CD14-positive monocyte (primary cell): ENCODE measurements at places on chromosomes 16 and 17.

DNA sequence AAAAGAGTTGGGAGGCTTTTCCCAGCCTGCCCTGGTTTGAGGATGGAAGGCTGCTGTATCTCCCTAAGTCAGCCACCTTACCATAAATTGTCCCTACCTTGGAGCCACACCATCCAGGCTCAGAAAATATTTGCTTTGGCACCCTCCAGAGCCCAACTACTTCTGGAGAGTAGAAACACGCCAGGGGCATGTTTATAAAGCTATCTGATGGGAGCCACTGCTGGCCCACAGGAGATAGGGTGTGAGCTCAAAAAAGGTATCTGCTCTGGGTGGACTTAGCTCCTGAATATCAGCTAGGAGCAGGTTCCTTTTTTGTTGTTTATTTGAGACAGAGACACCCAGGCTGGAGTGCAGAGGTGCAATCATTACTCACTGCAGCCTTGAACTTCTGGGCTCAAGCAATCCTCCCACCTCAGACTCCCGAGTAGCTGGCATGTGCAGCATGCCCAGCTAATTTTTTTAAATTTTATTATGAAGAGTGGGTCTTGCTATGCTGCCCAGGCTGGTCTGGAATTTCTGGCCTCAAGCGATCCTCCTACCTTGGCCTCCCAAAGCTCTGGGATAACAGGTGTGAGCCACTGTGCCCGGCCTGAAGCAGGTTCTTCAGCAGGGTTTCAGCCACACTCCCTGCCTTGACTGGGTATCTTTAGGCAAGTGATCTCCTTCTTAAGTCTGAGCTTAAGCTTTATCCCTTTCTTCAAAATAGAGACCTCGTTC is 147.1 kb downstream of the SALL1 start:
- no peak for DNase-seq

DNA sequence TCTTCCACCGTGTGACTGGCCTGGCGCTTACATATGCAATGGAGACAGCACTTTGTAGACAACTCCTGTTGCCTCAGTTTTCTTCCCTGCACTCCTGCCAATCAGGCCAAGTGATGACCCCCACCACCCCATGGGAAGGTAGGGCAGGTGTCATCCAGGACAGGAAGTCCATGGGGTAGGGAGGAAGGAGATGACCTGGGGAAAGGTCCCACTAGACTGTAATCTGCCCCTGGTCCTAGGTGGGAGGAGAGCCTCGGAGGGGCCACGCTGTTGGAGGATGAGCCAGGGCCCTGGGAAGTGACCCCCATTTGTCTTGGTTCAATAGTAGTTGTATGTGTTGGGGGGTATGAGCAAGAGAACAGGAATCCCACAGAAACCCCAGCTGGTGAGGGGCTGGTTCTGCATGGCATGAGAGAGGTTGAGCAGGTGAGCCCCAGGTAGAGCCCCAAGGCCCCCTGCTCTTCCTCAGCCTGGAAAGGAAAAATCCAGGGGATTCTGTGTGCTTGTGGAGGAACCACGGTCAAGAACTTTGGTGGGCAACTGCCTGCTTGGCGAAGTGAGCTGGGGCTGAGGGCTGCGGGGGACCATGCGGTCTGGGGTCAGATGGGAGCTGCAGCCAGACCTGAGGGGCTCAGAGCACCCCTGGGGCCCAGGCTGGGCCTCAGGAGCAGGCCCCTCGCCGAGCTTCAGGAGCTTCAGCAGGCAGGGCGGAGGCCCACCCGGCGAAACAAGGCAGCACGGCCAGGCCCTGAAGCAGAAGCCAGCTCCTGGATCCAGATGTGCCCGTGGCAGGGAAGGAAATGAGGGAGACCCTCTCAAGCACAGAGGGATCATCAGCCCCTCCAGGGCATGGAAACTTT is 50.7 kb downstream of the NT5M start:
- no peak for DNase-seq

- DNase-seq: no peak
Measured at GRCh38 chr16:73527187-73527586, 479.3 kb upstream of the ZFHX3 start.

DNA sequence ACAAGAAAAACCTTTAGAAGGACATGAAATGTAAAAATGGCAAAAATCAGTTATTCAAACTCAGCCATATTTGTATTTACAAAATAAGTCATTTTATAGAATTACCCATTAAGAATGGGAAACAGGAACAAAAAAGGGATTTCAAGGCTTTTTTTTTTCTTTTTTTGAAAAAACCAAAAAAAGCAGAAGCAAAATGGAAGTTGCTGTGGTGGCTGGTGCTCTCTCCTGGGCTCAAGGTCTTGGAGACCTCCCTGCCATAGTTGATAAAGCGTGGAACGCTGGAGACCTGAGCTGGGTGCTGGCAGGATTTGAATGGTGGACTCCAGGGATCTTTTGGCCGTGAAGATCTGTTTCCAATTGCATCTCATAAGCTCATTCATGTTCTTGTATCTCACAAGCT is 3.1 kb downstream of the PLCG2 start:
- DNase-seq: no peak

GRCh38 chr16:19400711-19401110 is 17.0 kb upstream of the TMC5 start:
- DNase-seq: no peak

GRCh38 chr17:40447806-40448205 is 4.6 kb downstream of the IGFBP4 start:
- no peak for DNase-seq

DNA sequence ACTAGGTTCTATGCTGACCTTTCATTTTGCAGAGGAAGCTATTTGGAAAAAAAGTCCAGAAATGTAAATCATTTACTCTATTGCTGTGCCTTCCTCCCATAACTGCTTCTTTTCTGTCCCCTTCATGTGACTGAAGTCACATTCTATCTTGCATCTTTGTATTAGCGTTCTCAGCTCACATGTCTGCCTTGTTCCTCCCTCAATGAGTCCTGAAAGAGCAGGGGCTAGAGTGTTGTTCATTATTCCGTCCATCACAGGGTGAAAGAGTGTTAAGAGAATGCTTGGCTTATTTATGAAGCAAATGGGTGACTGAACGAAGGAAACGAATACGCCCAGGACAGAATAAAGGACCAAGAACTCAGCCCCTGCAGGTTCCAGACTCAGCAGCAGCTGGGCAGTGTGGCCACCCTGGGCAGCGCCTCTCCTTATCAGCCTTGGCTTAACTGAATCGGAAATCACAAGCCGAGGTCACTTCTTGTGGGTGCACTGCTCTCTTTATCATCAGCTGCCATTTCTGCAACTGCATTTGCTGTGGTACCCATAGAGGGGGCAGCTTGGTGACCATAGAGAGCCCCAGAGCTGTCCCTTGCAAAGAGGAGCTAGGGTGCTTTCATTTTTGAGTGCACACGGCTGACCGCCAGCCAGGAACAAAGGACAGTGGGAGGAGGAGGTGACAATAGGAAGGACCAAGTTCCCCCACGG is 1.8 kb upstream of the PIK3R6 start:
- DNase-seq: no peak

GRCh38 chr17:37310940-37311339 is 64.8 kb upstream of the C17orf78 start:
- no peak for DNase-seq

GRCh38 chr16:4987580-4988374 is 29.6 kb downstream of the SEC14L5 start:
- no peak for DNase-seq

GRCh38 chr17:15265131-15265530 is at the start of gene PMP22:
Gene PMP22 (minus strand): TSS chr17:15265326. CDS start chr17:15260727, 4,599 bp downstream.
- no peak for DNase-seq

- no peak for DNase-seq
Measured at GRCh38 chr16:24978370-24978914, 36.7 kb downstream of the ARHGAP17 start.

DNA sequence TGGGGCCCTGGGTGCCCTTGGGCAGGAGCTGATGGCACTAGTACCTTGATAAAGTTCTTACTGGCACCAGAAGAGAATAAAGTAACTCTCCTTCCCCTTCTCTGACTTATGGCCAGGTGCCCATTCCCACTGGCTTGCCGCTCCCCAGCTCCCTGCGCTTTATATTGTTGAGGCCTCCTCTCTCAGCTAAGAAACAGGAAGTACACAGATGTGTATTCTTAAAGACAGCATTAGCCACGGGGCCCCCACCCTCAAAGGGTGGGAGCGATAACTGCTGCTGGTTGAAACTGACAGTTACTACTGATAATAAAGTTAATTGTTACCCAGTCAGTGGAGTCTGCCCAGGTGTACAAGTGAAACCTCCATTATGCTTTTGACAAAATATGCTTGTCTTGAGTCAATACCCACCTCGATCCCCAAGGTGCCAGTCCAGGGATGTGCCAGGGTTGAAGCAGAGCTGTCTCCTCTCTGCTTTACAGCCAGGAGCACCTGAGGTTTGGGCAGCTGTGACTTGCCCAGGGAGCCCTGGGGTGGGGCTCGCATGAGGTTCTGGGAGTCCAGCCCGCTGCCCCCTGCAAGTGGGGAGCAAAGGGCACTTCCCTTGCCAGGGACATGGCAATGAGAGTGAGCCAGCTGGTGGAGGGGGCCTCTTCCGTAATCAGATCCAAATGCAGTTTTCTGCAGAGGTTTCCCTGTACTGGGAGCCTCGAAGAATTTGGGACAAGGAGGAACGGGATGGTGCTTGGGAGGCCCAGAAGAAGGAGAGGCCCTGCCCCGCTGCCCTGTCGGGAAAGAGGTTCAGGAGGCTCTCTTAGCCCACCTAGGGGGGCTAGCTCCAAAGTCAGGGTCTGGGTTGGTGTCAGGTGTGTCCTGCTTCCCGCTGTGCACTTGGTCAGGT is 5.4 kb upstream of the CLDN9 start:
- DNase-seq: peak; percentile 46

GRCh38 chr16:56226845-56227525 is 35.7 kb downstream of the GNAO1 start:
- peak; percentile 3 for DNase-seq

GRCh38 chr17:57833179-57833939 is 16.5 kb downstream of the MRPS23 start:
- peak; percentile 80 for DNase-seq

DNA sequence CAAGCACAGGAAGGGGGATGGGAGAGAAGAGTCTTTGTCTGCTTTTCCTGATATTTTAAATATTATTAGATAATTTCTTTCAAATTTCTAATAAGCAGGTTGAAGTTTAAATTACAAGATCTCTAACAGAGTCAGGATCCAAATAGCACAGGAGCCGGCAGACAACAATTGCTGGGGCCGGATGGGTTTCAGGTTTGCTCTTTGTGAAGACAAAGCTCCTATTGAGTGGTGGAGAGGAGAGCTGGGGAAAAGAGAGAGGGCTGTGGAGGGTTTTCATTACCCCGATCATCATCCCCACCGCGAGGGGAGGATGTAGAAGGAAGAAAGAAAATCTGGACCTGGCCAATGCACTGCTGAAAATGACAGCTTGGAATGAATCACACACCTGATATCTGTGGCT is 197.3 kb downstream of the SOX9 start:
- DNase-seq: no peak

GRCh38 chr17:81173762-81174155 is 7.7 kb upstream of the AATK start:
- DNase-seq: no peak

- DNase-seq: no peak
Measured at GRCh38 chr16:27202923-27203506, 311 bp upstream of the KDM8 start.

DNA sequence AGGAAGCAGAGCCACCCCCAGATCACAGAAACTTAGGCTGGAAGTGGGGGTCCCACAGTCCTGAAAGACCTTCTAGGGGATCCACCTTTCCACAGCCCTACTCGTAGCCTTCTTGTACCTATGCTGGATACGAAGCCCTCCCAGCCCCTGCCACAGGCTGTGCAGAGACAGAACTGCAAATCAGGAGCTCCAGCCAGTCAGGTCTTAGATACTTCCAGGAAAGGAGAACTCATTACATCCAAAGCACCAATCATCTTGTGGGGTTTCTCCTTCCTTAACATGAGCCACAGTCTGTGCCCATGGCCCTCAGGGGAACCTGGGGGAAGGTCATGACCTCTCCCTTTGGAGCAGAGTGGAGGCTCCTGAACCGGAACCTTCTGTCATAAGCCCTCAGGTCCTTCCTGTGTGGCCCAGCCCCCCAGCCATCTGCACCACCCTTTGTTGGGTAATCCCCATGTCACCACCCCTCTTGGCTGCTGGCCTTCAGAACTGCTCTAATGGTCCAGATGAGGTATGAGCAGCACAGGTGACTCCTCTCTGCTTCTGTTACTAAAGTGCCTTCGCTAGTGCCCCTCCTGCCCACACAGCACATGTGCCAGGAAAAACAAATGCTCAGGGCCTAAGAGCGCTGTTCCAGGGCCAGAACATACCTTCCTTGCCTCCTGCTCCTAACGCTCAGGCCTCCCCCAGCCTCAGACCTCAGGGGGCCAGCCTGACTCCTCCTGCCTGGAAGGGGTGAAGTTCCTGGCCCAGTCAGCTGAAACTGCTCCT is 14.6 kb downstream of the SRCIN1 start:
- DNase-seq: peak; percentile 81

DNA sequence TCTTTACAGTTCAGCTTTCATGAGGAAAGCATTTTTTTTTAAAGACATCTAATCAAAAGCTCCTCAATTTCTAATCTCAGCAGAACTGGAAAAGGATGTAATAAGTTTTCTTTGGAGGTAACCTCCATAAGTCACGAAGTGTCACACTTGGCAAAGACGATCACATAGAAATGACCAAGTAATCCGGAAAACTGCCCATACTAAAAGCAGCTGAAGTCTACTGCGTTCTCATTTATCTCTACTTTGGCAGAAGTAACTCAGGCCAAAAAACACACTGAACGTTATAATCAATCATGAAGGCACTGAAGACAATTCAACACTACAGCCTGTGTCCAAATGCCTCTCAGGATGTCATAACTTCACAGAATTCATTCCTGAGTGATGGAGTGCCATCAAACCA is 39.8 kb downstream of the ERN1 start:
- no peak for DNase-seq
